ENCODE measurements at places on chromosomes 3 and 15.

DNA sequence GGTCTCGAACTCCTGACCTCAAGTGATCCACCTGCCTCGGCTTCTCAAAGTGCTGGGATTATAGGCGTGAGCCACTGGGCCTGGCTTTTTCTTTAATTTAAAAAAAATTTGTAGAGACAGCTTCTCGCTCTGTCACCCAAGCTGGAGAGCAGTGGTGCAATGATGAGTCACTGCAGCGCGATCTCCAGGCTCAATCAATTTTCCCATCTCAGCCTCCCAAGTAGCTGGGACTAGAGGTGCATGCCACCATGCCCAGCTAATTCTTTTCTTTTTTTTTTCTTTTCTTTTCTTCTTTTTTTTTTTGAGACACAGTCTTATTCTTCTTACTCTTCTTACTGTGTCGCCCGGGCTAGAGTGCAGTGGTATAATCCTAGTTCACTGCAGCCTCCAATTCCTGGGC lies 19.8 kb downstream of the TUBGCP4 start:
- no peak for DNase-seq

GRCh38 chr3:69540706-69541581 lies 155.1 kb upstream of the FRMD4B start:
- DNase-seq: no peak

- DNase-seq: no peak
Observed at GRCh38 chr3:133593243-133593642, 19.8 kb downstream of the CDV3 start.

DNA sequence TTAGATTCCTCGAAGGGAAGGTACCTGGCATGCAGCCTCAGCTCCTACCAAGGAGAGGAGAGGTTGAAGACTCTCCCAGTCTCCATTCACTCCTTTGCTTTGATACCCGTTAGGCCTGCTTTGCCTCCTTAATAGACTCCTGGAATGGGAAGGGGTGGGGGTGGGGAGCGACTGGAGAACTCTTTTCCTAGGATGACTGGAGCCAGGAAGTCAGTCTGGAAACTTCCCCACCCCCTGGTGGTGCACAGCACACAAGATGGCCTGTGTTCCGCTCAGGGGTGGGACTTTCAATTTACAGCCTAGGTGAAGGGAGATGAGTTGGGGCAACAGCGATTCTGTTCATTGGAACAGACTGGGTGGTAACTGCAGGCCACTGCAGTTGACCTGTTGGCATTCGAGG lies 21.4 kb upstream of the CELF6 start:
- DNase-seq: no peak

DNA sequence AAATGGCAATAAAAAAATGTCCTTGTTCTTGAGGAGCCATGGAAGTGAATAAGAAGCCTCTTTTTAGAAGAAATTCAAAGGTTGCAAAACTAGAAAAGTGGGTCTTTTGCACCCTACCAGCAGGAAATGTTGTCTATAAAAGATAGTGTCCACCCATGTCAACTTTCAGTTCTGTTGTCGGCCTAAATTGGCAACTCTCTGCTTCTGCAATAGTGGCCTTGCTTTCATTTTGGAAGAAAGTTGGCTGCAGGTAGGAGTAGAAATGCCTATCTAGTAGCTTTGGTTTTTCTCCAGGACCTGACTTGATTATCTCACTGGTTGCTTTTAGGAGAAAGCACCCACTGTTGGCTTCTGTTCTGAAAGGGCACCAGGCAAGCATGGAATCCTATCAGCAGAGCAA lies 85.4 kb downstream of the TMEM108 start:
- no peak for DNase-seq

- no peak for DNase-seq
Observed at GRCh38 chr15:74656935-74657535, 38.8 kb downstream of the EDC3 start.

GRCh38 chr15:60418096-60418495 lies 20.3 kb upstream of the ANXA2 start:
- DNase-seq: no peak

DNA sequence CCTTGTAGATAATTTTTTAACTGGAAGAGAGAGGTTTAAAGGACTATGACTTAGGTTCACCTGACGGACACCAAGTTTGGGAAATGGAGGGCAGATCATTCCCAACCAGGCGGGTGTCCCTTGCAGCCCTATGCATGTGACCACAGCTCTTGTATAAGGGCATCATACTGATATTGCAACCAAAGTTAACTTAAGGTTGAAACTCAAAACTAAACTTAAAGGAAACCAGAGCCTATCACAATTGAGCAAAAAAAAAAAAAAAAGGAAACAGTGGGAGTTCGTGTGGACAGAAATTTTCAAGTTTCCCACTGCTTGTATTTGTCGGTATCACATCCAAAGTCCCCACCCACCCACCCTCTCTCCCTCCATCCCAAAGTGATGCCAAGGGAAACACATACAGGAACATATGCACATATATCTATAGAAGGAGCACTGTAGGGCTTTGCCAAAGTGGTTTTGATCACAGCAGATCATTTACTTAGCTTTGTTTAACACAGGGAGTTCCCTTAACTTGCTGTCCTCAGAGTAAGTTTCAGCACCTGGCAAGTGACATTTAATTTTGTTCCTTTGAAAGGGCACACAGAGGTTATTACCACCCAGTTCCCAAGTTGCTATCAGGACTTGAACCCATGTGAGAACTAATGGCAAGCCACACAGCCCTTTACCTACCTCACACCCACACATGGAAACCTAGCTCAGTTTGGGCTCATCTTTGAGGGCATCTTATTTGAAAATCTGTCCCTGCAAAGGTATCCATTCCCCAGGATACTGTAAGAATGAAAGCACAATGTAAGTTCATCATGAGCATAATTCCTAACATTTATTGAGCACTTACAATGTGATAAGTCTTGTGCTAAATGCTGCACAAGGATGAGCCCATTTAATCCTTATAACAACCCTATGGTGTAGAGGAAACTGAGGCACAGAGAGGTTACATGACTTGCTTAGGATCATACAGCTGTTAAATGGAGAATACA lies 204.5 kb upstream of the CMC1 start:
- DNase-seq: no peak

DNA sequence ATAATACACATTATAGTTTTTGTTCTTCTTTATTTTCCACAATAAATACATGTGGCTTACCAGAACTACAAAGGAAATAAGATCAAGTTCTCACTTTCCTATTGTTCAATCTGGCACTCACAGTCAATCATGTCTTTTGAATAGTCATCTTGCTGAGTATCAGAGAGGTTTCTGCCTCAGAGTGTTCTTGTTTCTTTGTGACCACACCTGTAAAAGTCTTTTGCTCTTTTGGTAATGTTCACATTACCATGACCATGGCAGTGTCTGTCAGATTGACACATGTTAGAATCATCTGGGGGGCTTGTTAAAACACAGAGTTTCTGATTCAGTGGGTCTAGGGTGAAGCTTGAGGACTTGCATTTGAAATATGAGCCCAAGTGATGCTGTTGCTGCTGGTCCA lies 135.0 kb downstream of the SATB1 start:
- DNase-seq: no peak

Measured in T follicular helper cell (primary cell).